GM03348 (cell line): ENCODE measurements at places on chromosomes 5 and 9.

DNA sequence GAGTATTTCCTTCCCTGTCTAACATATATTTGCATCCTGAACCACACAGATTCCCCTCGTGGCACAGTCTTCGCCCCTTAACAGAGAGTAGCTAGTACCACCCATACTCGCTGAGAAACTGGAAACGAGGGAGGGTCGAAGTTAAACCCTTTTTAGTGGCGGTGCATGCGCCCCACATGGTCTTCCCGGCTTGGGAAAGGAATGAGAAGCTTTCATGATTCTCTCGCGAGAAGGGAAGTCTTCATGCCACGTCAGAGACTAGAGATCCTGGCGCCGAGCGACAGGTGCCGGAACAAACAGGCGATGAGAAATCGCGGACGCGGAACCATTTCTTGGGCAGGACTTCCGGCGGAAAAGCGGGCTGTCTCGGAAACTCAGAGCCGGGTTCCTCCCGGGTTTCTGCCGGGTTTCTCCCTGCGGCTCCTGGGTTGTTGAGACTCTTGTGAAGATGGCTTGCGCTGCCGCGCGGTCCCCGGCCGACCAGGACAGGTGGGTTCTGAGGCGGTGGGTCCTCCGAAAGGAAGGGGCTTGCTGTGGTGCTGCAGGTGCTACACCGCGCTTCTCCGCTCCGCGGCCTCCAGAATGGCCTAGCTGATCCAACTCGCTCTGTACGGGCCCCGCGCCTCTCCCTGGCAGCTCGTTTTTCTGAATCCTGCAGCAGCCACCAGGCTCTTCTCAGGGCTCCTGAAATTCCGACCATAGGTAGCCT, at the start of gene SRP19:
Gene SRP19 (plus strand): TSS at position 359 of the 709 bp plus-strand sequence. CDS start 90 bp downstream, at position 449.
- peak; percentile 96 for DNase-seq

DNA sequence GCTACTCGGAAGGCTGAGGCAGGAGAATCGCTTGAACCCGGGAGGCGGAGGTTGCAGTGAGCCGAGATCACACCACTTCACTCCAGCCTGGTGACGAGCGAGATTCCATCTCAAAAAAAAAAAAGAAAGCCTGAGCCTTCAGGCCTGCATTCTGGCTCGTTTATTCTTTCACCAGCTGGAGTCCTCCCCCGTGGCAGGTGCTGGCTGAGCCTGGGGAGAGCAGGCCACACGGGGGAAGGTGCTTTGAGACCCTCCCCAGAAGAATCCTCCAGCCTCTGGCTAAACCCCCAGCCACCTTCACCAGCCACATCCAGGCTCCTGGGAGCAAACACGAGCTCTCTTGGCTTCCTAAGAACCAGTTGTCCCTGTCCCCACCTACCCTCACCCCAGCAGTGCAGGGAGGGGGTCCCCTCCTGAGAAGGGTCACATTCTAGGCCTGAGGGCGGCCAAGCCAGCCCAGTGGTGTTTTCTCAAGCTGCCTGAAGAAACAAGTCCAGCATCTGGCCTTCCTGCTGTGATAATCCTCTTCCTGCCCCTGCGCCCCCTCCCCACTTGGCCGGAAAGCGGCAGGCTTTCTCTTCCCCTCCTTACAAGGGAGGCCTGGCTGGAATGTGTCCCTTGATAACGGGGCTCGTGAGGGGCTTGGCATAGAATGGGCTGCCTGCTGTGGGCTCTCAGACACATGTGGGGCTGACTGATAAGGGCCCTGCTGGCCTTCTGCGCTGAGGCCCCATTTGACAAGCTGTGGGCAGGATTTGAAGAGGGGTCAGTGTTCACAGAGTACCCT, 41.5 kb downstream of the PLPP7 start:
- no peak for DNase-seq

DNA sequence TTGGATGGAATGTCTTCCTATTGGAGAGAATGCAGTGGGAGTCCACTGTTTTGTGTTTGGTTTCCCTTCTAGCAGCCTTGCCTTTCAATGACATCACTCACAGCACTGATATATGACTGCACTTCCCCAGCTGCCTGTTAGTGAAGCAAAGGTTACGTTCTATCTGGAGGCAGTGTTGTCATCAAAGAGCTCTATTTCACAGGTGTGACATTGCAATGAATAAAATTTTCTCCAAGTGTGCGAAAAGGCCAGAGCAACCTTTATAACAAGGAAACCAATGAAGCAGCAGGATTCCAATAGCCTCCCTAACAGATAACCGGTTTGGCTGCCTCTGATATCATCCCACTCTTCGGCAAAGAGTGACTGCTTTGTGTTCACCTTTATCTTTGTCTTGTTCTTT, 523.5 kb upstream of the ZNF608 start:
- no peak for DNase-seq

- DNase-seq: peak; percentile 67
Observed at GRCh38 chr5:54013556-54014194, 296.7 kb downstream of the ARL15 start.

GRCh38 chr9:121651295-121652020, at the start of gene DAB2IP:
DAB2IP (plus strand) TSS chr9:121651634; CDS start chr9:121651776, 142 bp downstream.
- peak; percentile 83 for DNase-seq

DNA sequence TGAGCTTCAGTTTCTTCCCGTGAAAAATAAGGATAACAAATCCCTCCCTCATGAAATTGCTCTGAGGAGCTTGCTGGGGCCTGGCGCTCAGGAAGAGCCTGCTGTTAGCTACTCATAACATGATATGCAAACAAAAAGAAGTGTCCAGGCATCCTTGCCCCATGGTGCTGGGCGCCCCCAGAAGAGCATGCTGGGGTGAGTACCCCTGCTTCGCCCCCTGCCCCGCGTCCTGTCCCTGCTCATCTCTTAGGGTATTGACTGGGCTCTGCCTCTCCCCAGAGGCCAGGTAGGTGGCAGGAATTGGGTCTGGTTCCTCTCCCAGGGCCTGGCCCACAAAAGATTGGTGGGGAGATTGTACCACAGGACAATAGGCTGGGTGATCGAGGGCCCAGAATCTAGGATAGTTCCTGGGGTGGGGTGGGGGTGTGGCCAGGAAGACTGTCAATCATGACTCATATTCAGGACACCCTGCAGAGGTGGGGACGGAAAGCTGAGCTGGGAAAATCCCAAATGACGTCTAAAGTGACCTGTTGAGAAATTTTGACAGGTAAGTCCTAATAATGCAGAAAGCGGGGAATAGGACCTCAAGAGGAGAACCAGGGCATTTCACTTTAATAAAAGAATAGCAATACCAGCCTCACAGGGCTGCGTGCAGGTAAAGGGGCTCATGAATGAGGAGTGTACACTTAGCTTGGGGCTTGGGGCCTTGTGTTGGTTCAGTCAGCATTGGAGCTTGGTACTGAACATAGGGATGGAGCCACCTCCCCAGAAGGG, 8.9 kb downstream of the PITX1 start:
- DNase-seq: no peak

GRCh38 chr5:177447066-177447610, 524 bp downstream of the PRR7 start:
- peak; percentile 59 for DNase-seq

GRCh38 chr5:58341476-58341875, 118.4 kb downstream of the PLK2 start:
- no peak for DNase-seq

GRCh38 chr9:84598921-84599636, 70.5 kb upstream of the NTRK2 start:
- DNase-seq: no peak

GRCh38 chr5:107072967-107073366, 597.8 kb downstream of the EFNA5 start:
- no peak for DNase-seq

DNA sequence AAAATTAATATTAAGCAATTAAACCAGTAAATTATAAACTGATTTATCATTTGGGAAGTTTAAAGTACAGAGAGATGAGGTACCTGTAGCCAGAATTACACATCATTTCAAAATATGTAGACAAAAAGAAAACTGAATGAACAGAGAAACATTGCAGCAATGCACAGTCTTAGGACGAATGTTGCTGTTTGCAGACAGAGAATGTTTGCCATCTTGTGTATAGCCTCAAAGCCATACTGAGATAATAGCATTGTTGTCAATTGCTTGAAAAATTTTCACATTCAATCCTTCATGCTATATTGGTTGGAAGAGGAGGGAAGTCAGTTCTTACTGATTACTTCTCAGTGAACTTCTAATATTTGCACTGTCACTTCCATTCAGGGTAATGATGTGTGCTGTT, 326.2 kb downstream of the PRR16 start:
- DNase-seq: no peak

GRCh38 chr9:13128266-13128860, 151.1 kb downstream of the MPDZ start:
- DNase-seq: peak; percentile 15

GRCh38 chr9:88829276-88829675, 162.0 kb upstream of the S1PR3 start:
- DNase-seq: no peak

DNA sequence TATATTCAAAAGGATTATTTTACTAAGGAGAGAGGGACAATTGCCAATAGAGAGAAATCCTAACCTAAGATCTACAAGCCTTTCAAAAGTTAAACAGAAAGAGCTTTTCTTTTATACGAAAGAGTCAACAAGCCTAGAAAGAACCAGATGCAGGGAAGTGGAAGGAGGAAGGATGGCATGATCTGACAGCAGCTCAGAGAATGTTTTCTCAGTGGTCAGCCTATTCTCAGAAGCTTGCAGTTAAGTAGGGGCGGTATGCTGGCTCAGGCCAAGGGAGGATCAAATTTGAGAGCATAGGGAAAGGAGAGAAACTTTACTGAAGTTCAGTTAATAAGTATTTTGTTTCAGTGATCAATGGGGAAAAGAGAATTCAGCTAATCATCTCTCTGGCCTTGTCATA, 88.0 kb upstream of the FTMT start:
- DNase-seq: no peak

DNA sequence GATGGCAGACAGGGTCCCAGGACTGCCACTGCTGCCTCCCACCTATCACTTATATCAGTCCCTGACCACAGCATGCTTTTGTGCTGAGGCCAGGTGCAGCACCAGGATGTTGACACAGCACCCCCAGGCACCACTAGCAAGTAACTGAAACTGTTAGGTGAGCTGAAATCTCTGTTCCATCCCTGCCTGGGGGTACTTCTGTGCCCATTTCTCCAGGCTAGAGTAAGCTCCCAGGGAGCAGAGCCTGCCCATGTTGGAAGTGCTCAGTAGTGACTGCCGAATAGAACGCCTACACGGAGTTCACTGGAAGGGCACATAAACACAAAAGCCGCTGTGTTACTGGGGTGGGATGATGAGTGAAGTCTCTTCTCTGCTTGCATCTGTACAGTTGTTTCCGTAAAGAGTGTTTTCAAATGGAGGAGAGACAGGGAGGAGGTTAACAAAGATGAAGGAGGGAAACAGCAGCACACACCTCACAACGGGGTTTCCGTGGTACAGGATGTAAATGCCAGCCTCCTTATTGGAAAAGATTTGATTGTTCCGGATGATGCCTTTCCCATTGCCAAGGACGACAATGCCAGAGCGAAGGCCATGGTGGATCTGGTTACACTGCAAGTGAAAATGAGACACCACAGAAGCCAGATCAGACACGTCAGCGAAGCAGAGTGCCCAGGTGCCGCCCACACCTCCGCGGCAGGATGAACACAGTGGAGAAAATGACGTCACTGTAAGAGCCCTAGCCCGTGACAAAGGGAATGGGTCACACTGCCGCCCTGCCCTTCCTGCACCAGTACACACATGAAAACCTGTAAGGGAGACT, 43.1 kb downstream of the POLR1E start:
- no peak for DNase-seq

DNA sequence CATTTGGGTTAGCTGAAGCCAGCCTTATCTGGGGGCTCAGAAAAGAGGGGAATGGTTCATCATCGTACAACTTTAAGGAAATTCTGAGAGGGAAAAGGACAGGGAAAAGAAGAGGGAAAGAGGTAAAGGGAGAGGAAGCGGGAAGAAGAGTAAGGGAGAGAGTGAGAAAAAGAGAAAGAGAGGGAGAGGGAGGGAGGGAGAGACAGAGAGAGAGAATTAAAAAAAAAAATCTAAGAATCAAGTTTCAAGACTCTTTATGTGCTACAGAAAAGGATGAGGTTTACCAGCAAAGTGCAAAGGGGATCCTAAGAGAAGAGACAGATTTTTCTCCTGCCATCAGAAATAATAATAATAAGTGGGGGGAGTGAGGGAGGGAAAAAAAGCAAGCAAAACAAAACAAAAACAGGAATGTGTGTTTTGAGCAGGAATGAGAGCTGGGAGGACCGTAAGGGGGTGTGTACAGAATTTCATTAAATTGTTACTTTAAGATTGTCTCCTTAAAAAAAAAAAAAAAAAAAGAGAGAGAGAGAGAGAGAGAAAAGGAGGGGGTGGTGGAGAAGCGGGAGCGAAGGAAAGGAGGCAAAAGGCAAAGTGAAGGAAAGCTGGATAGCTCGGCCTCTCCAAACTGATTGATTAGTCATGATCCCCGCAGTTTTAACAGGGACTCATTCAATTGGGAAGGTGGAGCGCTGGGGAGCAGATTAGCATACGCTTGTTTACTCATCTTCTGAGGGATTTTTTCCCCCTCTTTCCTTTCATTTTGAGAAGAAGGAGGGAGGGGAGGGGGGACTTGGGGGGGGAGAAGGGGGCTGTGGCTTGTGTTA, 438 bp upstream of the PAPPA start:
- DNase-seq: peak; percentile 60

DNA sequence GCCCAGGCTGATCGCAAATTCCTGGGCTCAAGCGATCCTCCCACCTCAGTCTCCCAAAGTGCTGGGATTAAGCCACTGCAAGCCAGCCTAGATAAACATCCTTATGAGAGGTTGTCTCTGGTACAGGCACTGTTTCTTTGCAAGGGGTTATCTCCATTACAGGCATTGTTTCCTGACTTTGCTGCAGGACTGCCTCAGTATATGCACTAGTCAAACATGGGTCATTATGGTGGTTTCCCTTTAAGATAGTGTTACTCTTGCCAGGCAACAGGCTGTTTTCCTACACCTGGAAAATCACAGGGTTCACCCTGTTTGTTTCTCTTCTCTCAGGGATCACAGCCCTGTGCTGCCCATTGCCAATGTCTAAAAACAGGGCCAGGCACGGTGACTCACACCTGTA, 7.8 kb upstream of the CLTB start:
- DNase-seq: no peak

- no peak for DNase-seq
Observed at GRCh38 chr9:128706045-128706444, 3.7 kb downstream of the PKN3 start.

DNA sequence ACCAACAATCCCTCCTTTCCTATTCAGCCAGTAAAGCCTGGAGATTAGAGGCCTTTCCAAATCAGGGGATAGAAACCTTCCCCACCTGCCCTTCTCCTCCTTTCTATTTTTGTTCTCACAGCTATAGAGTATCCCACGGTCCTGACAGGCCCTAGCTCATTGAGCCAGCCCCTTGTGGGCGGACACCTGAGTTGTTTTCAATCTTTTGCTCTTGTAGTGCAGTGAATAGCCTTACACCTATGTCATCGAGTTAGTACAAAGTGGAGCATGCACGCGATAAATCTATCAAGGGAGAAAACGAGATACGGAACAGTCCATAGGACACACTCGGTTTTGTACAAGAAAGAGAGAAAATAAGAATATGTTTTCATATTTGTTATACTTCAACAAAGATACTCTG, 77.2 kb downstream of the TSPAN17 start:
- no peak for DNase-seq

- DNase-seq: no peak
Observed at GRCh38 chr5:167452136-167452535, 839.3 kb upstream of the WWC1 start.
